ENCODE measurements at places on chromosomes 2 and 18.

DNA sequence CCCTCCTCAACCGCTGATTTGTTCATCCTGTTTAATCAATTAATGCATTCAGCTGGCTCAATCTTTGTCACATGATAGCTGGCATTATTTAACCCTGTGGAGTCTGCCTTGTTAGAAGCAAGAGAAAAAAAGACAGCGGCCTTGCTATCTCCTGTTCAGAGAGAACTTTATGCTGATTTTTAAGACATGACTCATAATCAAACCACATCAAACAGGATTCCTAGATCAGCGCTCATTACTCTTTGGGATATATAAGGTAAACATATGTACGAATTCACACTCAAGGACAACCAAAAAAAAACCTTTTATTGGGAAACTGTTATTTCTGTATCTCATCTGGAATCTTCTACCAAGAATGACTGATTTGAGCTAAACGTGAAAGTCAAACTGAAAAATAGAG is 195.1 kb downstream of the C1D start:
- DNase-seq, result no peak

- no peak for DNase-seq
Measured at GRCh38 chr2:234989183-234989701, 37.4 kb downstream of the SH3BP4 start.

- DNase-seq, result no peak
Measured at GRCh38 chr18:55588111-55588869, at the start of gene TCF4. Gene TCF4, minus strand, starts transcription at chr18:55588192. Its CDS starts 1,076 bp downstream, at chr18:55587116.

DNA sequence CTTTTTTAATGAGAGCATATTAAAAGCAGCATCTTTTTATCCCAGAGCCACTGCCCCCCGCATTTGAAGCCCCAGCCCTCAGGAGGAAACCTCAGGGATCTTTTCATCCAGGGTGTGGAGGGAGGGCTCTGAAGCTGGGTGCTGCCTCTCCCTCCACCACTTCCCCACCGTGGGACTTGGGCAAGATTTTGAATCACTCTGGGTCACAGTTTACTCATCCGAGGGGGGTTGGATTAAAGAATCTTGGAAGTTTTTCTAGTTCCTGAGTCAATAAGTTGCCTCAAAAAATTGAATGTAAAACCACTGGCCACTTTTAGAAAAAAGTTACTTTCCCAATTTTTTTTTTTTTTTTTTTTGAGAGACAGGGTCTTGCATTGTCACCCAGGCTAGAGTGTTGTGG is 62.0 kb upstream of the ANKRD44 start:
- no peak for DNase-seq

DNA sequence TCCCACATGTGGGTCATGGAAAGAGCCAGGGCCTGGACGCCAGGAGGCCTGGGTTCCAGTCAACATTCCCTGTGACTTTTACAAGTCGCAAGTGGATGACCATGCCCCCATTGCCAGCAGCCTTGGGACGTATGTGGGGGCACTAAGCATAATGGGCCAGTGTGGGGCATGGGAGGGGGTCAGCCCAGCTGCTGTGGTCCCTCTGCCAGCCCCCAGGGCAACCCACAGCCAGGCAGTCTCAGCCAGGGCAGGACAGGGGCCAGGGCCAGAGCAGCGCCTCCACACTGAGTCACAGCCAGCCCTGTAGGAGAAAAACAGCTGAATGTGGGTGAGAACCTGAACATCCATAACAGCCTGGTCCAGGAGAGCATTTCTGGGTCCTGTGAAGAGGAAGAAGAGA is 173.2 kb downstream of the GFPT1 start:
- DNase-seq, result no peak

DNA sequence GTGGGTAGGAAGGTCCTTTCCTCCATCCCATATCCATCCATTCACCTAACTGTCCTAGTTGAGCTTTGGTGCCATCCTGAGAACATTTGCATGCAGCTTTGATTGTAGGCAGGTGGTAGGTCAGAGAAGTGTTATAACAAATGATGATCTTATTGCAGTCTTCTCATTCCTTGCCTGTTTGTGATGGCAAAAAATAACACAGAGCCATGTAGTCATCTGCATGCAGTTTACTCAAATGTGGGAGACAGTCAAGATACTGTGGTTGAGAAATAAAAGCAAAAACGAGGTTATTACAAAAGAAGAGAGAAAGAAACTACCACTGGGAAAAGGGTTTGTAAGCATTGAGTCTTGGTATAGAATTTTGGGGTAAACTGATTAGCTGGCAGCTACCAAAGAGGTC is 66.3 kb downstream of the AOX1 start:
- no peak for DNase-seq

DNA sequence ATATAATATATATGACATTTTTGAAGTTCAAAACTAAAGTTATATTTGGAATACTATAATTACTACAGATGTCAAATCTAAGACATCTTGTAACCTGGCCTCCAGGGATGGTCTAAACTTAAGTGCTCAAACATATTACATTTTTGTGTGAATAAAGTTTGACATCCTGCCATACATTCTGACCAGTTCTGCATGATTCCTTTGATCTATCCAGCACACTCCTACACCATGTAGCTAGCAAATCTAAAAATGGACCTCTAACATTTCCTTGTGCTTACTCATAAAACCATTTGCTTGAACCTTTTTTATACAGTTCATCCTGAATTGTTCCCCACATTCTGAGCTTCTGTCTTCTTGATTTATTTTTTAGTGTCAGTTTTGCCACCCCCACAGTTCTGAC is 294.3 kb upstream of the ZNF804A start:
- no peak for DNase-seq

DNA sequence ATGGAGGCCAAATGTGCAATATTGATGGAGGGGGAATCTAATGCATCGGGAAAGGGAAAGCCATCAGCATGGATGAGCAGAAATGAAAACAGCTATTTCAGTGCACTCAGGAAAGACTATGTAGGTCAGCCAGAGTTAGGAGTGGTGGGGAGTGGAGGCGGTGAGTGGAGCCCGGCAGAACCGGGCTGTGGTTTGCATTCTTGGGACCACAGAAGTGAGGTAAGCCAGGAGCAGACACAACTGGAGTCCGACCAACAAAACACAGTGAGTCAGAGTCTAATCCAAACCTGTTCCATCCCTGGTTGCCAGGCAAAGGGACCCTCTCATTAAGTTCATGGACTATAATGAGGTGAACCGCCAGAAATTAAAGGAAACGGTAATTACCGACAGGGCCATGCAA is 61.1 kb upstream of the RAB12 start:
- no peak for DNase-seq

DNA sequence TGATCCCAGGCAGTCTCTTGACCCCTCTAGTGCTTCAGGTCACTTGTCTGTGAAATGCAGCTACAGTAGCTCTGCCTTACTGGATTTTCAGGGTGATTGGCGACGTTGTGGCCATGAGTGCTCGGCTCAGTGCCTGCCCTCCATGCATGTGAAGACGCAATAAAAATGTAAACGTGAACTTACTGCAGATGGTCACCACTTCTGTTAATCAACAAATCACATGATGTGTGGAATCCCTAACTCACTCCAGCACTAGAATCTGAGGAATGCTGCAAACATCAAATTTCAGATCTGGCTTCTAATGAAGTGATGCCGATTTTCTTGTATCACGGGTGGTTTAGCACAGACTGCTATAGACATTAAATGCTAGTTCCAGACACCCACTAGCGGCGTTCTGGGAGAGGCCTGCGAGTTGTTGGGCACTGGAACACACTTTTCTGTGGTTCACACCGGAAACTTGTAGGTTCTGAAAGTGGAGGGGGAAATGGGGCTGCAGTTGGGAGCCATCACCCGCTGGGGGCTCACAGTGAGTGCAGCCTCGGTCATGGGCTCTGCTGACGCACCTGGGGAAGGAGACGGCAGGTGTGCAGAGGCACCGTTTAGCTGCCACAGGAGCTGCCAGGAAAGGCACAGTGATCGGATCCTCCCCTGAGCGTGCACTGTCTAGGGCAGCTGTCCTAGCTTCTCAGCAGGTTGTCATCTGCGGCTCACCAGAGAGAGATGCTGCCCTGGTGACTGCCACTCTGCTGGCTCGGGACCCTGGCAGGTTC is 6.5 kb downstream of the CNDP1 start:
- DNase-seq, result no peak

GRCh38 chr2:69279211-69279610 is 107.8 kb downstream of the GFPT1 start:
- no peak for DNase-seq

DNA sequence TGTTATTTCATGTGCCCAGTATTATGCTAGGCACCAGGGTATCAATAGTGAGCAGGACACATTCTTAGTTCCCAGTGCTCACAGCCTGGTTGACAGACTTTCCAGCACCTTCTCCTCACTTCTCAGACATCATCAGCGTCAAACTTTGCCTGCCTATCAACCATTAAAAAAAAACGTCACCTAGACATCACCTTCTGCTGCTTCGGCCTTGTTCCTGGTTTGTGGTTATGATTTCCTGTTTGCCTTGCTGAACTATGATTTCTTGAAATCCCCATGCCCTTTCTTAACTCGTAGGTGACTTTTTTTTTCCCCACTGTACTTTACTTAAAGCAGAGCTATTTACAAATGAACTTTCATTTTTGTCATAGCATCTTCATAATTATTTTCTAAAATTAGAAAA is 60.4 kb upstream of the NABP1 start:
- peak; percentile 52 for DNase-seq

GRCh38 chr2:58970365-58970764 is 729.2 kb upstream of the FANCL start:
- DNase-seq, result no peak

DNA sequence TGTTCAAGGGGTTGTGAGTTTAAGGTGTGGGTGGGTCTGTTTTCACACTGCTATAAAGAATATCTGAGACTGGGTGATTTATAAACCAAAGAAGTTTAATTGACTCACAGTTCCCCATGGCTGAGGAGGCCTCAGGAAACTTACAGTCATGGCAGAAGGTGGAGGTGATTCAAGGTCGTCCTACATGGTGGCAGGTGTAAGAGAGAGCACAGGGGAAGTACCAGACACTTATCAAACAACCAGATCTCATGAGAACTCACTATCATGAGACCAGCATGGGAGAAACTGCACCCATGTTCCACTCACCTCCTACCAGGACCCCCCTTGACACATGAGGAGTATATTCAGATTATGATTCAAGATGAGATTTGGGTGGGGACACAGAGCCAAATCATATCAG is 38.0 kb downstream of the RHBDD1 start:
- no peak for DNase-seq

DNA sequence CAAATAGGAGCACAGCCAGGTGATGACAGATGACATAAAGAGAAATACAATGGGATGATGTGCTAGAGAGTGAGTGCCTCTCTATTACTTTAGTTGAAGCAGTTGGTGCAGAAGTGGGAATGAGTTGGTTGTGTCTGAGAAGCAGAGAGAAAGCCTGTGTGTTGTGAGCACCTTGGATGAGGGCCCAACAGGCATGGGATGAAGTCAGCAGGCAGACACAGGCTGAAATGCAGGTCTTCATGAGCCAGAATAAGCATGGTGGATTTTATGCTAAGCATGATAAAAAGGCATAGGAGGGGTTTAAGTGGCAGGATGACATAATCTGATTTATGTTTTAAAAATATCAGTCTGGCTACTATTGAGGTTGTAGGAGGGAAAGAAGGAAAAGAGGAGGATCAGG is 71.5 kb downstream of the KLHL14 start:
- no peak for DNase-seq

DNA sequence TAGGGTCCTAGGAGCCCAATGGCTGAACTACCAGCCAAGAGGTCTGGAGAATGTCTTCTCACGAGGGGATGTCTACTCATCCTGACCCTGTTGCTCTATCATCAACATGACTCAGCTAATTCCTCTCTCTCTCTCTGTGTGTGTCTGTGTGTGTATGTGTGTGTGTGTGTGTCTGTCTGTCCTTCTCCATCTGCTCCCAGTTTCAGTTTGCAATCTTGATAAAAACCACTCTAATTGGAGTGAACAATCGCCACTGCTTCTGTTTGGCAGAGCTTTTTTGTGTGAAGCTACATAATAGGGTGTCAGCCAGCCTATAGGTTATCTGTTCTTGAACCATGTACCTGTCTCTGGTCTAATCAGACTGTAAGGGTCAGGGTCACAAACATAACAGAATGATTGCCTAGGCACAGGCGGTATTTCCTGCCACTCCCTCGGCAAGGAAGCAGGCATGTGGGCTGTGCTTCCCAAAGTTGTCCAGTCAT is 219.8 kb downstream of the SH3BP4 start:
- no peak for DNase-seq

DNA sequence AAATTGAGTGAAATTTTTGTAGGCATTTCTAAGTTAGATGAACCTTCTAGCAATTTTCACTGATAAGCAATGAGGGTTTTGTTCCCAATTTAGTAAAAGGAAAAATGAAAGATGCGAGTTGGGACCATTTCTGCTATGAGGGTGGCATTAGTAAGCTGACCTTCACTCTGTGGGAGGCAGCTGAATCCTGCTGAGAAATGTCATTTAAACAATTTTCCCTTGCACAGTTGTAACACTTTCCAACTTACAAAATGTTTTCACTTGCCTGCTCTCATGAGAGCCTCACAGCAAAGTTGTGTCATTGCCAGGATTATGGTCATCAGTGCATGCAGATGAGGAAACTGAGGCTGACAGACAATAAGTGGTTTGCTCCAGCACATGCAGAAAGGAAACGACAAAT is 527.7 kb downstream of the TNS1 start:
- DNase-seq, result no peak

- no peak for DNase-seq
Measured at GRCh38 chr2:98514096-98514639, 69.5 kb downstream of the INPP4A start.

- no peak for DNase-seq
Measured at GRCh38 chr18:60120231-60120750, 220.5 kb downstream of the PMAIP1 start.

DNA sequence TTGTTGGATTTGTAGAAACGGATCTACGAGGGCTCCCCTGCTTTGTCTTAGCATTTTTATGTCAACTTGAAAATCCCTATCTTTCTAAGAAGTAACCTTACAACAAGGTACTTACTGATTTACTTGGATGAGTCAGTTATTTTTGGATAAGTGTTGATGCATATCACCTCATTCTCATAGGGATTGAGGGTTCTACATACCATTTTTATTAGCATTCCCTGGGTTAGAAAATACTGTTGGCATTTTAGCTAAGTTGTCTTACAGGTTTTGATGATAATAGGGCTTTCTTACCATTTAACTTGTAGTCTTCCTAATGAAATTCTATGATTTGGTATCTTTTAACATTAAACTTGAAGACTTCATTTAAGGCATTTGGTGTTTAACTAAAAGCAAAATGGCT is 125.2 kb downstream of the UBE2E3 start:
- DNase-seq, result no peak

GRCh38 chr2:136055929-136056688 is 61.8 kb downstream of the CXCR4 start:
- DNase-seq, result peak; percentile 33

DNA sequence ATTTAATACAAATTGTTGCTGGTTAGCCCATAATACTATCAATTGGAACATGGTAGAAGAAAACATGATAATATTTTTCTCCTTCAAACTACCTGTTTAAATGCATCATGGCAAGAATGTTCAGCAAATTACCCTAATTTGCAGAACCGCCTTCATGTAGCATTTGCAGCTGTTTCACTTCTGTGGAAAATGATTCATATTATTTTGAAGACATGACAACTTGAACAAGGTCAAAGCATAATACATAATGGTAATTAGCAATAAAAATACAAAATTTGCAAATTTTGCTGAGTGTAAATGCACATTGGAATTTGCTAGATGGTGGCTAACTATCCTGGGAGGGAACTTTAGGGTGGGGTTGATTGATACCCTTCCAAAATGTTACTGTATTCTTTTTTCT is 30.8 kb downstream of the ADAM23 start:
- no peak for DNase-seq
